ENCODE measurements at places on chromosomes 2 and 18.

GRCh38 chr2:197571627-197572271 is 55.9 kb downstream of the MOB4 start:
- no peak for DNase-seq

DNA sequence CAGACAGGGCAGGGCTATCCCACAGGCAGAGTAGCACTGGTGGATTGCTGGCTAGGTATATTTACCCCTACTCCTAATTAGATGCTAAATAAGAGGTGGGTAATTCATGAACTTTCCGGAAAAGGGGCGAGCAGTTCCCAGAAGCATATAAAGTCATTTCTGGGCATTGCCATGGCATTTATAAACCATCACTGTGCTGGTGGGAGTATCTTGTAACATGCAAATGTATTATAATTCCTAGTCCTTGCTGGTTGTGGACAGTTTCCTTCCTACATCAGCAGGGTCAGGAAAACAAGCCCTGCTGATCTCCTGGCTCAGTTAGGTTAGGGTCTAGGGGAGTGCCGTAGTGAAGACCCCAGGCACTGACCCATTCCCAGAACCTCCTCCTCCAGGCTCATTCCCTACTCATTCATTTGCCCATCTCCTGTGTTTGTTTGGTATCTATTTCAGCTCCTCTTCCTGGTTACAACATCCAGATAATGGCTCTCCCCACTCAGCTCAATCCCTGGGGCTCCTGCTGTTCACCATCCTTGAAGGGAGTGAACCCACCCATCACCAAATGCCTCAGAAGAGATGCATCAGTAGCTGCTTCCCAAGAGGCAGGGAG is 282.7 kb downstream of the SRBD1 start:
- no peak for DNase-seq

GRCh38 chr2:47226132-47226922 is 71.2 kb upstream of the STPG4 start:
- no peak for DNase-seq

- DNase-seq = no peak
These were observed 108.0 kb downstream of the CDH19 start for GRCh38 chr18:66495844-66496243.

- DNase-seq = no peak
These were observed 38.5 kb downstream of the ANO7 start for GRCh38 chr2:241226723-241227572.

DNA sequence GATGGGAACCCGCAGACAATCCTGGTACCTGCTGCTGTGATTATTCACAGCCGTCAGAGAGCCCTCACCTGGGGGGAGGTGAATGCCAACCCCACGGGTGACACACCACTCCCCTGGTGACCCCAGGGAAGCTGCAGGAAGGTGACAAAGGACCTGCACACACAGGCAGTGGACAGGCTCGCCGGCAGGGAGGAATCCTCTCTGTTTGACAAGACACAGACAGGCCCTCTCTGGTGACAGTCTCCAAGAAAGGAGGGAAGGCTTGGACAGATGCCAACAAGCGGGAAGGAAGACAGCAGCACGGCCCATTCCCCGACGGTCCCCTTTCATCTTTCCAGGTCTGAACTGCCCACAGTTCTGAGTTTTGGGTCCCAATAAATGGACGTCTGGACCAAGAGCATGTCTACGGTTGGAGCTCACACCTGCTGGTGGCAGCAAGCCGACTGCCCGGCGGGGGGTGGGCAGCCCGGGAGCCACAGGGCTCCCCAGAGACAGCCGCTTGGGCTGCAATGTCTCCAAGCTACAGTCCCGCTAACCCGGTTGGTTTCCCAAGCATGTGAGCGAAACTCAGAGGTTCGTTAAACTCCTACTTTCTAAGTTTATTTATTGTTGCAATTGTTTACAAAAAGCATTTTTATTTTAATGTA is 31.8 kb downstream of the HDAC4 start:
- no peak for DNase-seq

DNA sequence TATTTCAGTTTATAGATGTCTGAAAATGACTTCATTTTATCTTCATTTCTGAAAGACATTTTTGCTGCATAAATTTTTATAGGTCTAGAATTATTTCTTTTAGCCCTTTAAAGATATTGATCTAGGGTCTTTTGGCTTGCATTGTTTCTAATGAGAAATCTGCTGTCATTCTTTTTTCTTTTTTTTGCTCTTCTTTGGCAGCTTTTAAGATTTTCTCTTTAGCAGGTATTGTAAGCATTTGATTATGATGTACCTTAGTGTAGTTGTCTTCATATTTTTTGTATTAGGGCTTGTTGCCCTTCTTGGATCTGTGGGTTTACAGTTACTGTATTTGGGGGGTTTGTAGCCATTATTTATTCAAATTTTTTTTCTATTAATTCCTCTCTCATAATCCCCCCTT is 66.0 kb upstream of the IL1R1 start:
- no peak for DNase-seq

DNA sequence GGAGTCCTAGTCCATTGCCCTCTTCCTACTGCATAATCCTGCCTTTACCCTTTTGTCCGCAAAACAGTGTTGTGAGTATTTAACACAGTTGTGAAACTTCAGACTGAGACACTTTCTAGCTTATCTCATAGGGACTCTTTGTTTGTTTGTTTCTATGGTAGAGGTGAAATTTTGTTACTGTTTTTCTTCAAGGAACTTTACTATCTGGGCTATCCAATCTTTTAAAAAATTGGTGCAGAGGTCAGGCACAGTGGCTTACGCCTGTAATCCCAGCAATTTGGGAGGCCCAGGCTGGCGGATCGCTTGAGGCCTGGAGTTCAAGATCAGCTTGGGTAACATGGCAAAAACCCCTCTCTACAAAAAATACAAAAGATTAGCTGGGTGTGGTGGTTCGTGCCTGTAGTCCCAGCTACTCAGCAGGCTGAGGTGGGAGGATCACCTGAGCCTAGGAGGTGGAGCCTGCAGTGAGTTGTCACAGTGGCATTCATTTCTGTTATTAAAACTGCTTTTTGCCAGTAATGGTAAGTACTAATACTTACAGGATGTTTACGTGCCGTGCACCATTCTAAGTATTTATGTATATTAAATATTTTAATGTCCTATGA is 18.8 kb downstream of the GMCL1 start:
- DNase-seq = no peak

DNA sequence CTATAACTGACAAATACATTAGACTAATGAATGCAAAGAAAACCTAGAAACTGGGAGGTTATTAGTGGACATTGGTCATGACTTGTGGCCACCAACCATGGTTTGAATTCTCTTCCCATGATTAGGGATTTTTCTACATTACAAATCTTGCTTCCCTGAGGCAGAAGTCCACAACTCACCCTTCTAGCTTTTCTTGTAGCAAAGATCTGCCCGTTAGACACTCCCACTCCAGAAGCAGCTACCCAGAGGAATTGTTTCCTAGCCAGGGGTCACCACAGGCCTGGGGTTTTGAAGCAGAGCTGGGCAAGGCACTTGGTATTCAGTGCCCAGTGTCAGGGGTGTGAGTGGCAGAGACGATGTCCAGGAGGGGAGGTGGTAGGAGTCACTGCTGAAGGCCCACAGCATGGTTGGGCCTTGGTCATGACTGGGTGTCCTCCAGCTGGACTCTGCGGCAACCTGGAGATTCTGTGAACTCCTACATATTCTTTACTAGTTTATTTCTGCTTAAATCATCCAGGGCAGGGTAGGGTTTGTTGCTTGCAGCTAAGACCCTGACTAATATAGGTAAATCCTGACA is 54.9 kb downstream of the ACTR2 start:
- DNase-seq = no peak
